ENCODE measurements at places on chromosomes 4 and X. TPM values are rescaled to one million over a fixed set of nuclear protein-coding genes. Genes with fewer than 3 reads are reported as not detected.

The EVC gene
- polyA plus RNA-seq = 1.5 TPM

DNA sequence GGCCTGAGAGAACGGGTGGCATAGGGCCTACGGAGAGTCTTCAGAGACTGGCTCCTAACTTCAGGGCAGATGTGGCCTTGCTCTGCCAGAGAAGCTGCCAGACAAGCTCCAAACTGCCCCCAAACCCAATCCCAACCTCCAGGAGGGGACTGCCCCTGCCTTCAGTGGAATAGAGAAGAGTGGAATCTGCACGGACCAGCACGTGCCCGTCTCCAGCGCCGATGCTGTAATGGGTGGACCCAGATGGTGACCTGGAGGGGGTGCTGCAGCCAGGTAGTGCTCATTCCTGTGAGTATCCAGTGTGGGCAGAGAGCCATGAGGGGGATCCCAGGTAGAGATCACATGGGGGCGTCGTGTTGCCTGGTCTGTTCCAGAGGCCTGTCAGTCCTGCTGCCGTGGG is 73.2 kb upstream of the NKX1-1 start:
- no peak for DNase-seq

DNA sequence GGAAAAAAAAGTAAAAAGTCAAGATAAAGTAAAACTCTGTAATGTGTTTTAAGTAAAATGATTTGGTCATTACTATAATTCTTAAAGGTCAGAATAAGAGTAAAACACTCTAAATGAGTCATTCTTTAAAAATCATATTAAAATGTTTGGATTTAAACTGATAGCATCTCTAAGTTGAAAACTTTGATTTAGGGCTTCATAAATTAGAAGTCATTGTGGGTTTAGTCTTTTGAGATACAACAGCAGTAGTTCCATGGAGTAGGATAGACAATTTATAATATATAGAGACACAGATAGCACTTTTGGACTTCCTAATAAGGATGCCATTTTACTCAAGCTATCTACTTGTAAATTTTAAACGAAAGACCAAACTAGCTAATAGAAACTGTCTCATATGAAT is 77.1 kb upstream of the PABPC4L start:
- DNase-seq = no peak

- no peak for DNase-seq
Observed at GRCh38 chr4:169115897-169116254, 105.8 kb upstream of the CBR4 start.

DNA sequence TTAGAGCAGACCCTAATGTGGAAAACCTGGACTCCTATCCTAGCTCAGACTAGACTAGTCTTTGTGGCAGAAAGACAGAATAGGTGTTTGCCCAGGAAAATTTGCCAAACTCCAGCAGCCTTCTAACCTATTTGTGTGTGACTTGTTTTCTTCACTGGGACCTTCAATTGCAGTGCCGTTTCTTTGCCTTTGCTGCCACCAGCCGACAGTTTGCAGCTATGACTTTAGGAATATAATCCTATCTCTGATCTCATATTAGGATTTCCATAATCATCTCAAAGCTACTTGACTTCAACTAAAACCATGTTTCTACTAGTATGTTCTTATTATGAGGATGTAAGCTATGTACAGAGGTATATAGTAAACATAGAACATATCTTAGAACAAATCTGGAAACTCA is 60.2 kb upstream of the PGAM4 start:
- DNase-seq = no peak

GRCh38 chr4:89114100-89114499 is 2.8 kb downstream of the TIGD2 start:
- no peak for DNase-seq

GRCh38 chr4:151882072-151882803 is 121.4 kb upstream of the GATB start:
- DNase-seq = no peak

GRCh38 chr4:6527259-6527658 is 47.7 kb upstream of the MAN2B2 start:
- DNase-seq = no peak

- no peak for DNase-seq
Observed at GRCh38 chrX:47212381-47213293, 5.8 kb upstream of the CDK16 start.

The CRMP1 gene
- polyA plus RNA-seq = 0.15 TPM

The ZDHHC9 gene
- polyA plus RNA-seq = 25.6 TPM

DNA sequence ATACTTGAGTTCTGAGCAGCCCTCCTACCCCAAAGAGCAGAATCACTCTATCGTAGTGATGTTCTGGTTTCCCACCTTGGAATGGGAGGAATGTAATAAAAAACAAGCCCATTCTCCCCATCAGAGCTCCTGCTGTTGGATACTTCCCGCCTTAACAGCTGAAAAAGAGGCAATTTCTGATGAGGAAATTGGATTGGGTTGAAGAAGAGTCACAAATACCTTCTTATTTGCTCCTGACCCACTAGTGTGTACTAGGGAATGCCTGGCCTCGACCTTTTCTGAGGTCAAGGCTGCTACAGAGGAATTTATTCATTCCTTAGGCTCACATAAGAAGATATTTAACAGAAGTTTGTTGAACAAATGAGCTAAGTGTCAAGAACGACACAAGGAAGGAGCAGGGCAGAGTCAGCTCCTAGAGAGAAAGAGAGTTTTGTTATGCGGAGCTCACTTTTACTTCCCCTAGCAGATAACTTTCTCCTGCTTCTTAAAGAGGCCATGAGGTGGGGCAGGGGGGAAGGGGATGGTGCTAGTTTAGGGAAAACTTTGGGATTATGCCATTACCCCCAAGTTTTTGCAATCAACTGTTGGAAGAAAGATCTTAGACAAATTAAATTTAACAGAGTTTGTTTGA is 273.8 kb upstream of the CLNK start:
- no peak for DNase-seq

- DNase-seq = no peak
Observed at GRCh38 chrX:149629730-149630387, 1.7 kb downstream of the TMEM185A start.

The GAGE12E gene
- not detected for polyA plus RNA-seq

The FGF5 gene
- polyA plus RNA-seq = 0.03 TPM

DNA sequence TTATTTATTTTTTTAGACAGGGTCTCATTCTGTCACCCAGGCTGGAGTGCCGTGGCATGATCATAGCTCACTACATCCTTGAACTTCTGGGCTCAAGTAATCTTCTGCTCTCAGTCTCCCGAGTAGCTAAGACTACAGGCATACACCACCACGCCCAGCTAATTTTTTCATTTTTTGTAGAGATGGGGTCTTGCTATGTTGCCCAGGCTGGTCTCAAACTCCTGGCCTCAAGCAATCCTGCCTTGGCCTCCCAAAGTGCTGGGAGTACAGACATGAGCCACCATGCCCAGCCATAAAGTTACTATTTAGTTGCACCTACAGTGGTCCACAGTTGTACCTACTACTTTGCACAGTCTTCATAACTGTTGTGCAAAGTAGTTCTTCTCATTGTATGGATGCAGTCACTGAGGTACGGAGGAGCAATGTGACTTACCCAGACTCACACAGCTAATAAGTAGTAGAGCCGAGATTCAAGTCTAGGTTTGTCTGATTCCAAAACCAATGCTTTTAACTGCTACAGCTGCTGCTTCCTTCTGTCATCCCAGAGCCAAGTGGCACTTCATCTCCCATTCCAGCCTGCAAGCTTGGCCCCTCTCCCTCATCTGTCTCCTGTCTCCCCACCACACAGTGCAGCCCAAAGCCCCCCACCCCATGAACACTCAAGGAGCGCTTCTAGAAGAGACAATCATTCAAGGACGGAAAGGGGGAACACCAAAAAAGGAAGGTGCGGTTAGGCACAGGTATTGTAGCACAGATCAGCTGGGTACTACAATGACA is 24.0 kb upstream of the IQSEC2 start:
- DNase-seq = no peak

The SASH3 gene
- polyA plus RNA-seq = 1.8 TPM

The SMARCA1 gene
- polyA plus RNA-seq = 16.5 TPM

- DNase-seq = no peak
Observed at GRCh38 chr4:38567457-38567856, 96.5 kb upstream of the KLF3 start.

DNA sequence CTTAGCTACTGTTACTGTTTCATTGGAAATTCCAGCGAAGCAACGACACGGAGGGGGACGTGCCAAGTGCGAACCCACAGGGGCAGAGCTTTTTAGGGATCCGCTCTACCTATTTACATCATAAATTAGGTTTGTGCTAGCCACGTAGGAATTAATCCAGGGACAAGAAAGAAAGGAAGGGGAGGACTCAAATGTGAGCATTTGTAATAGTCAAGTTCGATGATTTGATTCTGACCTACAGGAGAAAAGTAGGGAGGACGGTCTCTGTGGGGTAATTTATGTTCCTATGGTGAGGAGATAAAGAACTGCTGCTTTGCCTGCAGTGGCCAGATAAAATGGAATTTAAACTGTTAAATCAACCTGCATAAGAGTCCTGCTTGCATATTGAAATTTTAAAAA is 1.7 kb downstream of the INTS6L start:
- no peak for DNase-seq

The SCRG1 gene
- 0.01 TPM for polyA plus RNA-seq

GRCh38 chr4:74932832-74933561 is at the start of gene PARM1:
TSS of gene PARM1 (plus strand) at chr4:74933116. CDS start at chr4:74933328, 212 bp downstream.
- peak; percentile 77 for DNase-seq

The CPZ gene
- polyA plus RNA-seq = 1.6 TPM

DNA sequence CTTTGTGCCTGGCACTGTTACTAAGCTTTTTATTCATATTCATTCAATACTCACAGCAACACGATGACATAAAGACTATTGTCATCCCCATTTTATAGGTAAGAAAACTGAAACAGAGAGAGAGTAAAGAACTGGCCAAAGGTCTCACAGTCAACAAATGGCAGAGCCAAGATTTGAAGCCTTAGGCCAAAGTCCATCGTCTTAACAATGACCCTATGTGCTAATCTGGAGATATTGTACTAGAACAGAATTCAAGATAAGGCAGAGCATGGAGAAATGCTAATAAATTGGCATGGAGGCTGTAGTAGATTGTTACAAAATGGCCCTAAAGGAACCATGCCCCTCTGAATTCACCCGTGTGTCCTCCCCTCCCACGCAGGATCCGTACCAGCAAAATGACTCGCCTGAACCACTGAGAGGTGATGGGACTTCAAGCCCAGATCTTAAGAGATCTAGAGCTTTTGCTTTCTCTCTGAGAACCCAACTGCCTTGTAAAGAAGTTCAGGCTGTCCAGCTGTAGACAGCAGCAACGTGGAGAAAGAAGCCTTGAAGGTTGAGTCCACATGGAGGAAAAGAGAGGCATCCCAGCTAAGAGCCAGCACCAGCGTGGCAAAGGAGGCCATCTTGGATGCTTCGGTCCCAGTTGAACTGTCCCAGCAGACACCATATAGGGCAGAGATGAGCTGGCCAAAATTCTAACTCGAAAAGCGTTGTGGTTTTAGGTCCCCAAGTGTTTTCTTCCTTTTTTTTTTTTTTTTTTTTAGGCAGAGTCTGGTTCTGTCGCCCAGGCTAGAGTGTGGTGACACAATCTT is 52.8 kb upstream of the RBM47 start:
- DNase-seq = no peak

DNA sequence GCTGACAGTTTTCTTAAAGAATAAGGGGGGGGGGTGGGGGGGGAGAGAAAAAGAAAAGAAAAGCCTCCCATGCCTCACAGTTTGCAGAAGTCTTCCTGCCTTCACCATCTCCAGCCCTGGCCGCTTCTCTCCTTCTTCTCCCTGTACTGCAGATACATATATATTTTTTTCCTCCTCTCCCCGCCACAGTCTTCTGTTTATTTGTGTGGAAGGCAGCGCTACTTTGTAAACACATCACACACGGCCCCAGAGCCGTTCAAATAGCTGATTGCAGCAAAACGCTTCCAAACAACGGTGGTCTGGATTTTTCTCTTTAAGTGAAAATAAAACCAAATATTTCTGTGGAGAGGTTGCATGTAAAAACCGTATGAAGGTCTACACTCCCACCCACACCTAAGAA is 732 bp downstream of the NLGN4X start:
- DNase-seq = no peak

DNA sequence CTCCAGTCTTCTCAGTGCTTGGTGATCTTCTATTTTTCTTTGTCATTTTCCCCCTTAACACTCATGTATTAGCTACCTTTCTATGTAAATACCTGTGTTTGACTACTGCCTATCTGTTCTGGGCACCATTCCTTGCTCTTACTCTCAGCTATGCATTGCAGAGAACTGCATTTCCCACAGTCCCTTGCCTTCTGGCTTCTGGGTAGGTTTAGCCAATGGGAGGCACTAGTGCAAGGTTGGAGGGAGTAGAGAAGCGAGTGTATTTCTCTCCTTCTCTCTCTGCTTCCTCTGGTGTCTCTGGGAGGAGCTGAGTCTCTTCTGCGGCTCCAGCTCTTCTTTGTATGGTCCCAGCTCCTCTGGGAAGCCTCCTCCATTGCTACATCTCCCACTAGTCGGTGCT is 50.5 kb downstream of the CWH43 start:
- DNase-seq = no peak

The F9 gene
- 329 TPM for polyA plus RNA-seq

GRCh38 chr4:165006456-165006855 is 25.3 kb upstream of the TRIM60 start:
- no peak for DNase-seq

DNA sequence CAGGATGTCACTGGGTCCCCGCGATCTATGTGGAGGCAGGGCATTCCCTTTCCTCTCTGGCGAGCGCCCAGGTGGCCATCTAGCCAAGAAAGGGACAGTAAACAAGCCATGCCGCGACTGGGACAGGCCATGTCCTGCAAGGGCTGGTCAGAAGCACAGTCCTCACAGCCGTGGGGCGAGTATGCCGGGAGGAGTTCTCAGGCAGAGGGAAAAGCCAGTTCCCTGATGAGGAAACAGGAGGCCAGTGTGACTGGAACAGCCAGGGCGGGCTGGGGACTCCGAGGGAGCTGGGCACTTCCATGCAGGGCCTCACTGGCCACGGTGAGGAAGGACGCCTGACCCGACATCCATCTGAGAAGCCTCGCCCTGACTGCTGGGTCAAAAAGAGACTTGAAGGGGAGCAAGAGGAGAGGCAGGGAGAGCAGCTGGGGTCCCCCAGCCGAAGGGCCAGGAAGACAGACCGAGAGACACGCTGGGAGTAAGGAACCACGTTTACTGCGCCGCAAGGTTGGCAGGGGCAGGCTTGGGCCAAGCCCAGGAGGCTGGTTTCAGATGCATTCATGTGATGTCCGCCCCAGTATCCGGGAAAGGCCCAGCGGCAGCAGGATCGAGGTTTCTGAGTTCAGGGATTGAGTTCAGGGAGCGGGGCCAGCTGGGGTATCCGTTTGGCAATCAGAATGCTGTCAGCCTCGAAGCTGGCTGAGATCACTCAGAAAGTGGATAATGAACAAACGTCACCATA is 15.0 kb downstream of the CFAP99 start:
- DNase-seq = no peak

- no peak for DNase-seq
Observed at GRCh38 chr4:127284236-127284635, 348.5 kb upstream of the INTU start.

The DLG3 gene
- polyA plus RNA-seq = 0.57 TPM

The HGFAC gene
- polyA plus RNA-seq = 100 TPM

- DNase-seq = no peak
Observed at GRCh38 chr4:101981756-101982155, 191.2 kb downstream of the BANK1 start.

- DNase-seq = no peak
Observed at GRCh38 chr4:152972821-152973628, 36.9 kb downstream of the FHDC1 start.

Measured in liver (tissue), 10 donors.